ENCODE measurements at places on chromosomes 7 and 10.
A peak's percentile ranks its signal among the peaks of the same experiment; 100 is the strongest.

DNA sequence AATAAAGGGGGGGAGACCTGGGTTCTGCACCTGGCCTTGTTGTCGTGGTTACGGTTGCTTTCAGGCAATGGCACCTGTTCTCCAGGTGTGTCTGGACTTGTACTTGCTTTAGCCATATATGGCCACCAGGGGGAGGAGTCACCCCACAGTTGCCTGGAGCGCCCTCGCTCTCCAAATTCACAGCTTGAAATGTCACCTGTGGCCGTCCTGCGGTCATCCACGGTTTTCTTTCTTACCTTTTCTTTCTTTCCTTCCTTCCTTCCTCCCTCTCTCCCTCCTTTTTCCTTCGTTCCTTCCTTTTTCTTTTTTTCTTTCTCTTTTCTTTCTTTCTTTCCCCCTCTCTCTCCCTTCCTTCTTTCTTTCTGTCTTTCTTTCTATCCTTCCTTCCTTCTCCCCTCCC, 157.2 kb upstream of the ZNF92 start:
- no peak for DNase-seq

- no peak for DNase-seq
Measured at GRCh38 chr7:49781996-49782395, 8.6 kb downstream of the VWC2 start.

- DNase-seq = peak; percentile 81
Measured at GRCh38 chr10:22599048-22599561, 115.3 kb downstream of the PIP4K2A start.

- peak; percentile 57 for DNase-seq
Measured at GRCh38 chr10:1203704-1204103, 147.5 kb downstream of the WDR37 start.

- DNase-seq = no peak
Measured at GRCh38 chr7:37421861-37422500, 26.7 kb downstream of the ELMO1 start.

DNA sequence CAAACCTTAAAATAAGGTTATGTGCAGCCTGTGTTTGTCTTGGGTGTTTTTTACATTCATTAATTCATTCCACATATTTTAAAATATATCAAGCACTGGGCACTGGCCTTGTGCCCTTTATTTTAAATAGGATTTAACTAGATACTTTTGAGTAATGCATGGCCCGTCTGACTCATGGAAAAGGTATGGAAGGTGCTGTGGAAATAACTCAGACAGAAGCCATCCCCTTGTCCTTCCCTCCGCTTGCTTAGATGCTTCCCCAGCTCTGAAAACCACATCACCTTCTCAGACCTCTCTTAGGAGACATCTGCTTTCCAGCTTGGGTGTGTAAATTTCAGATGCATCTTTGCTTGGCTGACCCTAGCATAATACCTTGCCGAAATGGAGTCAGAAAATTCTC, 30.5 kb downstream of the SLC18A2 start:
- no peak for DNase-seq

DNA sequence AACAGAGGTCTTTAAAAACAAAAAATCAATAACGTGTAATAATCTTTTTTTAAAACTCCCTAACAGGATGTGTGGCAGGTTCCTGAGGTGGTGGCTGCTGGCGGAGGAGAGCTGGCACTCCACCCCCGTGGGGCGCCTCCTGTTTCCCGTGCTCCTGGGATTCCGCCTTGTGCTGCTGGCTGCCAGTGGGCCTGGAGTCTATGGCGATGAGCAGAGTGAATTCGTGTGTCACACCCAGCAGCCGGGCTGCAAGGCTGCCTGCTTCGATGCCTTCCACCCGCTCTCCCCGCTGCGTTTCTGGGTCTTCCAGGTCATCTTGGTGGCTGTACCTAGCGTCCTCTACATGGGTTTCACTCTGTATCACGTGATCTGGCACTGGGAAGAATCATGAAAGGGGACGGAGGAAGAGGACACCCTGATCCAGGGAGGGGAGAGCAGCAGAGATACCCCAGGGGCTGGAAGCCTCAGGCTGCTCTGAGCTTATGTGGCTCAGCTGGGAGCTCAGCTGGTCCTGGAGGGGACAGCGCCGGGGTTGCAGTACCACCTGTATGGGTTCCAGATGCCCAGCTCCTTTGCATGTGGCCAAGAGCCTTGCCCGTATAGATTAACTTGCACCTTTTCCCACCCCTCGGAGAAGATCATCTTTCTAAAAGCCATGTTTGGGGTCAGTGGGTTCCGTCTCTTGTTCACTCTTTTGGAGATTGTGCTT, 16.7 kb upstream of the AZGP1 start:
- no peak for DNase-seq

DNA sequence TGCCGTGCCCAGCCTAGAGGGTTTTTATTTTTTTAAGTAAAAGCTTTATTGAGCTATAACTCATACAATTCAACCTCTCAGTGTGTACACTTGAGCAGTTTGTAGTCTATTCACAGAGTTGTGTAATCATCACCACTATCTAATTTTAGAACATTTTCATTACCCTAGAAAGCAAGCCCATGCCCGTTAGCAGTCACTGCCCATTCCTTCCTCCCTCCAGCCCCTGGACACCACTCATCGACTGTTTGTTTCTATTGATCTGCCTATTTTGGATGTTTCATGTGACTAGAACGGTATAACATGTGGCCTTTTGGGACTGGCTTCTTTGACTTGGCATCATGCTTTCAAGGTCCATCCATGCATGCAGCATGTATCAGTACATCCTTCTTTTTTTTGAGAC, 25.7 kb upstream of the SEC61A2 start:
- DNase-seq = peak; percentile 10

- no peak for DNase-seq
Measured at GRCh38 chr7:122602800-122603199, 96.1 kb downstream of the RNF133 start.

DNA sequence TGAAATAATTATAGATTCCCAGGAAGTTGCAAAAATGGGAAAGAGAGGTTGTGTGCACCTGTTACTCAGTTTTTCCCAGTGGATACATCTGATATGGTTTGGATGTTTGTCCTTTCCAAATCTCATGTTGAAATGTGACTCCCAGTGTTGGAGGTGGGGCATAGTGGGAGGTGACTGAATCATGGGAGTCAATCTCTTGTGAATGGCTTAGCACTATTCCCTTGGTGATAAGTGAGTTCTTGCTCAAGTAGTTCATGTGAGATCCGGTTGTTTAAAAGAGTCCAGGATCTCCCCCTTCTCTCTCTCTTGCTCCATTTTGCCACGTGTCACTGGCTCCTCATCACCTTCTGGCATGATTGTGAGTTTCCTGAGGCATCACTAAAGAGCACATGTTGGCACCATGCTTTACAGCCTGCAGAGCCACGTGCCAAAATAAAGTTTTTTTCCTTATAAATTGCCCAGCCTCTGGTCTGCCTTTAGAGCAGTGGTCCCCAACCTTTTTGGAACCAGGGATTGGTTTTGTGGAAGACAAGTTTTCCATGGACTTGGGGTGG, 149.2 kb downstream of the RAMP3 start:
- no peak for DNase-seq

- DNase-seq = no peak
Measured at GRCh38 chr7:90817846-90818245, 221.7 kb downstream of the CDK14 start.

DNA sequence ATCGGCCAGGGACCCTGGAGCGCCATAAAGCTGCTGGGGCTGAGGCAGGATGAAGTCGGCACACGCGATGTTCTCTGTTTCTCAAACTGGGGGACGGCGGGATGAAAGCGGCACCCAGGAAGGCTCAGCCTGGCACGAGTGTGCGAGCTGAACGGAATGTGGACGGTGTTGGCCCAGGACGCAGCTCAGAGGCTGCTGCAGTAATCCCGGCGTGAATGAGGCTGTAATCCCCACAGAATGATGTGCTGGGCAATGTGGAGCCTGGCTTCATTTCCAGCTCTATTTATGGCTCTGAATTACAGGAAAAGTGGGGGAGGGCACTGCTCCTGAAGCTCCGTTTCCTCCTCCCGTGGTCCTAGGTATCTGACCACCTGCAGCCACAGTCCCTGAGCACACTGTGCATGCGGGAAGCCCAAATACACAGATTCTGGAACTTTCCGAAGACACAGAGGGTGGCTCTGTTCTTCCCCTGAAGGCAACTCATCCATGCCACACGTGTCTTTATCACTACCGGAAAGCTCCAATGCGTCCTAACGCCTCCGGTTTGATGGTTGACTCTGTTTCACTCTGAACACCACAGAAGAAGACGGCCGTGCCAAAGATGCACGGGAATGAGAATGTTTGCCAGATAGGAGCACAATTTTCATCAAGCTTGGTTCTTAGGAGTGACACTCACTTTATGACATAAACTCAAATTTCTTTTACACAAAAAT, 37.6 kb downstream of the KLF6 start:
- DNase-seq = no peak

- no peak for DNase-seq
Measured at GRCh38 chr10:11146402-11147171, 128.9 kb downstream of the CELF2 start.

DNA sequence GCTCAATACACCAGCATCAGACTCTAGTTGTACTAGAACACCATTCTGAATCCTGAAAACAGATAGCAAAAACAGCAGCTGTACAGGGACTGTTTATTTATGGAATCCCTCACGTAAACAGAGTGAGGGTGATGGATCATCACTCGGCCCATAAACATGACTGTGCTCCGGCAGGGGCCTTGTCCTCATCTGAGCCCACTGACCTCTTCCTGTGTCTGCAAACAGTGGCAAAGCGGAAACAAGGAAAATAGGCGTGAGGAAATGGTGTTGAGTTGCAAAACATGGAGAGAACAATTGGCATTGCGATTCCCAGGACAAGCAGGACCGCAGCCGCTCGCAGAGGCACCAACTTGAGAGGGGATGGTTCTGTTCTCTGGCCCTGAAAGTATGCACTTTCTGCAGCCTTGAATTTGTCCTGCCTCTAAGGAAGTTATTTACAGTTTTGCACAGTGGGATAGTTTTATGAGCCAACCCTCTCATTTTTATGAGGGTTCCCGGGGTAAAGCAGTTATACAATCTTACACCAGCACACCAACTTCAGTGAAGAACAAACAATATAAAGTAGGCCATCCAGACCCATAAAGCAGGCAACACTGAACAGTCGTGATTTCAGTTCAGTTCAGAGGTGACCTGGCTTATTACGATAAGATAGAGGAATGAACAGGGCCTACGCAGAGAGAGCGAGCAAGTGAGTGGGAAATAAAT, 248.0 kb upstream of the FZD8 start:
- DNase-seq = peak; percentile 25

GRCh38 chr10:30742471-30742870, 112.9 kb upstream of the LYZL2 start:
- DNase-seq = no peak

GRCh38 chr7:154409703-154410311, 357.6 kb downstream of the DPP6 start:
- DNase-seq = no peak

DNA sequence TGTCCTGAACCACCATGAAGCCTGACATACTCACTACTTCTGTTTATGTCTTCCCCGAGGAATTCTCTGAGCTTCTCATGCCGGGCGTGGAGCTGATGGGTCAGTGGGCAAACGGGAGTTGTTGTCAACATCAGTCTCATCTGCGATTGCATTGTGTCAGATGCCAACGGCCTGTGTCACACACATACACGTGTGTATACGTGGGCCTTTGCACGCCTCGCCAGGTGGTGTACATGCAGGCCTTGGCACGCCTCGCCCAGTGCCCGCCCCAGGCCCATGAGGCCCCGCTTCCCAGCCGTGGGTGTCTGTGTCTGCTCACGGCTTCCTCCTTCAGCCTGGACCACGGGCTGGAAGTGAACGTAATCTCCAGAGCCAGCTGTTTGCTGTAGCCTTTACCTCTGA, 7.5 kb upstream of the CSGALNACT2 start:
- DNase-seq = peak; percentile 5

- no peak for DNase-seq
Measured at GRCh38 chr10:114547514-114547913, 110.6 kb downstream of the ABLIM1 start.

GRCh38 chr10:2759233-2759632, 308.1 kb upstream of the PFKP start:
- DNase-seq = no peak

DNA sequence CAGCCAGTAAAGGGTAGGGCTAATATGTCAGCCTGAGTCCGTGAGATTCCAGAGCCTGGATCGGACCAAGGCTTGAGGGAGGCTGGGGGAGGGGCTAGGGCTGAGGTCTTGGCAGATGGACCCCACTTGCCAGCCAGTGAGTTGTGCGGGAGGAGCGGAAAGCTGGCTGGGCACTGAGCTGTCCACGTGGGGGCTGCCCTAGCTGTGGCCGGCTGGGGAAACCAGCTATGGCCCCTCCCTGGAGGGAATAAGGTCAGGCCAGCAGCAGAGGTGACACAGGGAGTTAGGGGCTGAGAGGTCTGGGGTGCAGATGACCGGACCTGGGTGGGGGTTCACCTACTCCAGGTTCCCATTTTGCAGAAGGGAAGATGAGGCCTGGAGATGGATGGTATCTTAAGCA, 77.3 kb downstream of the UNCX start:
- no peak for DNase-seq

- no peak for DNase-seq
Measured at GRCh38 chr10:28687683-28688001, 10.3 kb downstream of the BAMBI start.

GRCh38 chr10:36469585-36469984, 655.8 kb upstream of the ANKRD30A start:
- DNase-seq = peak; percentile 85

DNA sequence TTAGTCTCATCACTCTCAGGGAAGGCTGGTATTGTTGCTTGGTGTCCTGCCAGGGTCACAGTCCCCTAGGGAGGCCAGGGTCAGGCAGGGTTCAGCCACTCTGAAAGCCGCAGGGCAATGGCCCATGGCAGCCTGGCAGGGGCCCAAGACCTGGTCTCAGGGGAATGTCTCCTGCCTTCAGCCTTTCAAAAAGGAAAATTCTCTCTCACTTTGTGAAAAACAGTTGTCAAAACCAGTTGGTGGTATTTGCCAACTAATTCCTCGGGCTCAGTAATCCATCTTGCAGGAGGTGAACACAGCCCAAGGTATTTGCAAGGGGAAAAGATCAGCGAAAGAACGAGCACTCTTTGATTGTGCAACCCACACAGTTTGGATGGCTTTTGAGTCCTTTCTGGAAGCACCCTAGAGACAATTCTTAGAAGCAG, 101.5 kb downstream of the JCAD start:
- no peak for DNase-seq

GRCh38 chr7:143458263-143458662, 15.0 kb downstream of the TAS2R60 start:
- peak; percentile 15 for DNase-seq
